ENCODE measurements at places on chromosomes 6 and 20. TPM values are rescaled to one million over a fixed set of nuclear protein-coding genes. Genes with fewer than 3 reads are reported as not detected.

DNA sequence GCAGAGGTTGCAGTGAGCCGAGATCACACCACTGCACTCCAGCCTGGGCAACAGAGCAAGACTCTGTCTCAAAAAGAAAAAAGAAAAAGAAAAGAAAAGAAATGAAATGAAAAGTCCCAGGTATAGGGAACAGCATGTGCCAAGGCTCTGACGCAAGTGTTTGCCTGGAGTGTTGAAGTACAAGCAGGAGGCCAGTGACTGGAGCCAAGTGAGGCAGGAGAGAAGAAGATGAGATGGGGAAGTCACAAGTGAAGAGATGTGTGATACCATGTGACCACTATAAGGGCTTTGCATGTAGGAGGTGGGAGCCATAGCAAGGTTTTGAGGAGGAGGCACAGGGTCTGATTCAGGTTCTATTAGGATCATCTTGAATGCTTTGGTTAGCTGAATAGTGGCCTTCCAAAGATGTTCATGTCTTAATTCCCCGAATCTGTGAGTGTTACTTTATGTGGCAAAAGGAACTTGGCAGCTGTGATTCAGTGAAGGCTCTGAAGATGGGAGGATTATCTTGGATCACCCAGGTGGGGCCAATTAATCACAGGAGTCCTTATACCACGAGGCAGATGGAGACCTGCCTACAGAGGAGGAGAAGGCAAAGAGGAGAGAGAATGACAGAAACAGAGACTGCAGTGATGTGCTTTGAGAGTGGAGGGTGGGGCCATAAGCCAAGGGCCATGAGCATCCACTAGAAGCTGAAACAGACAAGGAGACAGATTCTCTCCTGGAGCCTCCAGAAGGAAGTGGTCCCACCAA is 91.1 kb upstream of the PTPN1 start:
- no peak for DNase-seq

GRCh38 chr20:11438412-11438811 is 479.3 kb upstream of the BTBD3 start:
- DNase-seq = no peak

DNA sequence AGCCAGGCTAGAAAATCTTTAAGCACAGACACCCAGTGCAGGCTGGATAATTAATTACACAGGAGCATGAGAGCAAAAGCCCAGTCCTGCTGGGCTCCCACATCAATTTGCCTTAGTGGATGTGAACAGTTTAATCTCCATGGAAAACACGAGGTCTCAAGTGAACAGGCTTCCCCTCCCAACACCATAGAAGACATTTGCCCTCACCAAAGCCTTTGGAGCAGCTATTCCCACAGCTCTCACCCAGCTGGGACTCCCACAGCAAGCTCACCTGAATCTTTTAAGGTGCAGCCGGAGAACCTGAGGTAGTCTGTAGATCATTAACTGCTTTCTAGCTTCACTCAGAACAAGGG is 12.0 kb downstream of the TOMM6 start:
- no peak for DNase-seq

GRCh38 chr6:23016696-23017095 is 447.3 kb downstream of the HDGFL1 start:
- DNase-seq = no peak

DNA sequence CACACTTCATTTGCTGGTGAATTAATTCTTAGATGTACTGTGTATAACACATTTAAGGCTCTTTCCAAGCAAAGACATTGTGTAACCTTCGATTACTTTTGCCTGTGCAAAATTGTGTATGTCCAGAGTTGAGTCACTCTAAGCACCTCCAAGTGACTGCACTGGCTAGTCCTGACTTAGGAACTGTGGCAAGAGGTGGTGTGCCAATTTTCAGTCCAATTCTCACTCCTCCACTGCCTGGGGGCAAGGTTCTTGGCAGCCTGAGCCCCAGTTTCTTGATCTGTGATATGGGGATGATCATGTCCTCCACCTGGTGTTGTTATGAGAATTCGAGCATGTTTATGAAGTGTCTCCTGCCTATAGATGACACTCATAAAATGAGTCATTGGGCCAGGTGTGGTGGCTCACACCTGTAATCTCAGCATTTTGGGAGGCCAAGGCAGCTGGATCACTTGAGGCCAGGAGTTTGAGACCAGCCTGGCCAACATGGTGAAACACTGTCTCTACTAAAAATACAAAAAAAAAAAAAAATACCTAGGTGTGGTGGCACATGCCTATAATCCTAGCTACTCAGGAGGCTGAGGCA is 105.3 kb upstream of the CDYL start:
- peak; percentile 54 for DNase-seq

GRCh38 chr20:59481477-59482018 is 122.8 kb upstream of the PHACTR3 start:
- DNase-seq = no peak

GRCh38 chr6:66964216-66964615 is 1257.2 kb upstream of the EYS start:
- no peak for DNase-seq

DNA sequence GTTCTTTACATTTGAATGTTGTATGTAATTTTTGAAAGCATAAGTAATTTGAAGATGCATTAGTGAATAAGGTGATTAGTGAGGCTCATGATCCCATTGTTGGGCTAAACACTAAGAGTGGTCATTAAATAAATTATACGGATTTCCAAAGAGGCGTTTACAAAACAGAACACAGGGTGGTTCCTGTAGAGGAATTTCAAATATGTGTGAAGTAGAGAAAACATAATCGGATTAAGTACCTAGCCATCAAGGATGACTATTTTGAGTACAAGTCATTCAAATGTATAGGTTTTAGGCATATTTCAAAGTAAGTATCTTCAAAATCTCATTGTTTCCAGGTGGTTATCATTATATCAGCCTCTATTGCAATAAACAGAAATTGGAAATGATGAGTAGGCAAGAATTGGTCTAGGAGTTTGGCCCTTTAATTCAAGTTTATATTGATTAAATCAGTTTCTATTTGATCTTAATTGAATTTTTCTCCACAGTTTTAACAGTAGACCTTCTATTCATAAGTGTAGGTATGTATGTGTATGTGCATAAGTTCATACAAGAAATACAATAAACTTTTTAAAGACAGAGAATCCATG is 94.8 kb downstream of the MYLK4 start:
- no peak for DNase-seq

- peak; percentile 46 for DNase-seq
Observed at GRCh38 chr6:2542101-2542857, 208.4 kb downstream of the MYLK4 start.

DNA sequence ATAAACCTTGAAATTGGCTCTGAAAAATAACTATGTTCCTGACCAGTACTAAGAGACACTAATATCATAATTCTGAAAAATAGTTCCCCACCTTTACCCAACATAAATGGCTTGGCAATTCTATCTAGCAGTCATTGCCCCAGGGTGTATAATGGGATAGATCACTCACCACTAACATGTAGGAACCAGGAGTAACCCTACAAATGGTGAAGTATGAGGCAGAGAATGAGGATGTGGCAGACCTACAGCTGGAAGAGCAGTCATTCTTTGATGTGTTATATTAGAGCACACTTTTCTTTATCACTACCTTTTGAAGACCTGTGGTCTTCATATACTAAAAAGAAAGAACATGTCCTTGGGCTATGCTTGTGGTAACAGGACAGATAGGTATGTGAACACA is 136.5 kb upstream of the SYNDIG1 start:
- peak; percentile 90 for DNase-seq

- no peak for DNase-seq
Observed at GRCh38 chr20:42688576-42688975, 501.1 kb downstream of the PTPRT start.

Gene RIPOR3
- total RNA-seq = 0.53 TPM

Gene CST5
- total RNA-seq = not detected
